ENCODE measurements at places on chromosomes 13 and 19. TPM values are rescaled to one million over a fixed set of nuclear protein-coding genes. Genes with fewer than 3 reads are reported as not detected.

- DNase-seq = peak; percentile 98
Measured at GRCh38 chr19:49085020-49085867, at the start of gene SNRNP70. Gene SNRNP70, plus strand, starts transcription at chr19:49085451. Its CDS starts 964 bp downstream, at chr19:49086415.

- DNase-seq = no peak
Measured at GRCh38 chr13:23766939-23767338, 122.3 kb downstream of the MIPEP start.

DNA sequence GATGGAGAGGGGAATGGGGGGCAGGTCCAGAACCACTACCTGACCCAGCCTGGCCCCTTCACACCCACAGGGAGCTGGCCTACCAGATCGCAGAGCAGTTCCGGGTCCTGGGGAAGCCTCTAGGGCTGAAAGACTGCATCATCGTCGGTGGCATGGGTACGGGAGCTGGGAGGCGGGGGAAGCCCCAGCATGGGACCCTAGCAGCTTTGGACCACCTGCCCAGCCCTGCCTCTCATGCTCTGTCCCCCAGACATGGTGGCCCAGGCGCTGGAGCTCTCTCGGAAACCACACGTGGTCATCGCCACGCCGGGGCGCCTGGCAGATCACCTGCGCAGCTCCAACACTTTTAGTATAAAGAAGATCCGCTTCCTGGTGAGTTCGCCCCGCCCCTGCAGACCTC lies 2.1 kb downstream of the DDX49 start:
- no peak for DNase-seq

- no peak for DNase-seq
Measured at GRCh38 chr13:50280441-50280937, 265.2 kb downstream of the KCNRG start.

Gene TGFBR3L
- polyA plus RNA-seq = 1.2 TPM

Gene FRY
- polyA plus RNA-seq = 24.8 TPM

Data from testis (tissue), 5 donors.